ENCODE measurements at places on chromosomes 13 and 19.

DNA sequence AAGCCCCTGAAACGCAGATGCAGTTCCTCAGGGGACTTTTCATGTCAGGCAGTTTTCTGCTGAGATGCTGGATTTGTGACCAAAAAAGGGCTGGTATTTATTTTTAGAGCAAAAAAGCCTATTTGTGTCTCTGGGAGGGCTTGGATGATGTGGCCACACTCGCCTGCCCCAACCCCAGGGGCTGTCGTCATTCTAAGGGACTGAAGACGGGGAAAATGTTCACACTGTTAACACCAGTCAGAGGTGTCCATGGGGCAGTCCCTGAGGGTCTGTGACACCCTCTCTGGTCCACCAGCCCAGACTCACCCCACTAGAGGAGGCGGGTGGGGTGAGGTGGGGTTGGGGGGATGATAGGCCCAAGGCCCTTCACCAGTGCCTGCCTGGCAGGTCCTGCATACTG lies 15.9 kb upstream of the EPHX3 start:
- no peak for DNase-seq

DNA sequence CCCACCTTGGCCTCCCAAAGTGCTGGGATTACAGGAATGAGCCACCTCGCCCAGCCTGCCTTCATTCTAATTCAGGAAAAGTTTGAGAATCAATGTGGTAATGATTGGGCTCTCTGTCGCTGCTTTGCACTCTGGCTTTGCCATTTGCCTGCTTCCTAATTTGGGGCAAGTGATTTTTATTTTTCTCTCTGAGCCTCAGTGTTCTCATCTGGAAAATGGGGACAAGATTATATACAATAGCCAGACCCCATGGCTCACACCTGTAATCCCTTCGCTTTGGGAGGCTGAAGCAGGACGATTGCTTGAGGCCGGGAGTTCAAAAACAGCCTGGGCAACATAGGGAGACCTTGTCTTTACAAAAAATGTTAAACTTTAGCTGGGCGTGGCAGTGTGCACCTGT lies 3.8 kb downstream of the RYR1 start:
- DNase-seq, result no peak

- DNase-seq, result no peak
These were observed 217.0 kb upstream of the OBI1 start for GRCh38 chr13:78875792-78876580.

DNA sequence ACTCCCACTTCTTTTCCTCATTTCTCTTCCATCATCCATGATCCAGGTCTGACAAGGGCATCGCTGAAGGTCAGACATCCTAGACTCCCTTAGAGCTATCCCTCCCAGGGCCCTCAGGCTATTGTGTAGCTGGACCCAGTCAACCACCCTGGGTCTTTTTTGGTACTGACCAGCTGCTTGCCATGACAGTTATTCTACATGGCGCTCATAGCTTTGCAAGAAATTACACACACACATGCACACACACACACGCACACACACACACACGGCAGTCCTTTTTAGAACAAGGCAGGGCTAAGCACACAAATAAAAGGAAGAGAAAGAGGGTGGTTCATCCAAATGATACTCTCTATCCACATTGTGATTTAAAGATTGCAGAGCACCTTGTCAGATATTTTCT lies 18.3 kb downstream of the SIAH3 start:
- no peak for DNase-seq

DNA sequence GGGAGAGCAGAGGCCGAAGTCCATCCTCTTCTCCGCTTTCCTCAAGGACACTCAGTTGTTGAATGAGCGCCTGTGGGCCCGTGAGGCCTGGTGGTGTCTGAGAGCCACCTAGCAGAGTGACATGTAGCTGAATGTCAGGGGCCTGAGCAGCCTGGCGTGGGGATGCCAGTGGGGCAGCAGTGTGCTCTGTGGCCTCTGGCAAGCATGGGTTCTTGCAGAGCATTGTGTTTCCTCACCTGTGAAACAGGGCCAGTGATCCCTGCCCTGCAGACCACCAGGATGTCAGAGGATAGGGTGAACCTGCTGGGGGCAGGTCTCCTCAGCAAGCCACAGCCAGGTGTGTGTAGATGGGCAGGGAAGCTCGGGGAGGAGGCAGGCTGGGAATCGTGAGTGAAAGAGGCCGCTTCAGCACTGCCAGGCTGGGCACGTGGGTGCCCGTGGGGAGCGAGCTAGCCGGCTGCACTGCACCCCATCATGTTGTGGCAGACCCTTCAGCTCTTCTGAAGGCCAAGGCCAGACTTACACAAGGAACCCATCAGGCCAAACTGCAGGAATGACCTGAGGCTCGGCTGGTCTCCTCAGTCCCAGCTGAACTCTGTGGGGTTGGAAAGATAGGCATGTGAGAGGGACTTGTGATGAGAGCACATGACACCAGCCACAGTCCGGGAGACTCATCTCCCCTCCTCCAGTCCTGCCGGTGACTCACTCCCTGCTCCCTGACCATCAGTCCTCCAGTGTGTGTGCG lies 5.0 kb downstream of the PPP1R37 start:
- DNase-seq, result no peak

DNA sequence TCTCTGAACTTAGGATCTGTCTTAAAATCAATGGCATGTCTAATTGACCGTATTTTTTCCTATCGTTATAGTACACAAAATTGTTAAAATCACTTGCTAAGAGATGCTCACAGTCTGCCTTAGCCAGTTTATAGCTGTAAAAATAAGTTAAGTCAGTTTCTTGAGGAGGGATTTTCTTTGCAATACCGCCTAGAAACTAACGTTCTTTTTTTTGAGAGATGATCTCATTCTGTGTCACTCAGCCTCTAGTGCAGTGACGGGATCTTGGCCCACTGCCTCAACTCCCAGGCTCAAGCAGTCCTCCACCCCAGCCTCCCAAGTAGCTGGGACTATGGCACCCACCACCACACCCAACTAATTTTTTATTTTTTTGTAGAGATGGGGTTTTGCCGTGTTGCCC lies 4.4 kb downstream of the CKAP2 start:
- no peak for DNase-seq

GRCh38 chr19:50039968-50040367 lies 14.2 kb downstream of the ZNF473 start:
- DNase-seq, result no peak

- no peak for DNase-seq
These were observed 11.6 kb downstream of the FGF22 start for GRCh38 chr19:651114-651818.

- DNase-seq, result no peak
These were observed 2.1 kb downstream of the RASA3 start for GRCh38 chr13:114130131-114130836.

- DNase-seq, result no peak
These were observed 6.3 kb downstream of the KLK3 start for GRCh38 chr19:50861010-50861409.

GRCh38 chr19:41529484-41530183 lies 46.3 kb upstream of the CEACAM21 start:
- DNase-seq, result no peak

DNA sequence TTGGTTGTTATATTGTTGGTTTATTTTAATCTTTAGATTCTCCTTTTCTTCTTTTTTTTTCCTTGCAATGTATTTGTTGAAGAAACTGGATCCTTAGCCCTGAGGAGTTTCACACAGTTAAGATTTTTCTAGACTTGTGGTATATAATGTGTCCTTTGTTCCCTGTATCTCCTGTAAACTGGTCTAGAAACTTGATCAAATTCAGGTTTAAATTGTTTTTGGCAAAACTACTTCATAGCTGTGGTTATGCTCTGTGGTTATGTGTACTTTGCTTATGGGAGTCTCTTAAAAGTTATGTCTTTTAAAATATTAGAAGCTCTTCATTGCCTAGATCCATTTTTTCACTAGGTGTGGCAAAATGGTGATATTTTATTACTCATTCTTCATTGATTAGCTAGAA lies 3.7 kb upstream of the MTRF1 start:
- DNase-seq, result no peak

GRCh38 chr13:108594153-108594552 lies 35.3 kb upstream of the MYO16 start:
- DNase-seq, result no peak

GRCh38 chr19:3066482-3067049 lies 4.3 kb upstream of the TLE5 start:
- DNase-seq, result no peak

DNA sequence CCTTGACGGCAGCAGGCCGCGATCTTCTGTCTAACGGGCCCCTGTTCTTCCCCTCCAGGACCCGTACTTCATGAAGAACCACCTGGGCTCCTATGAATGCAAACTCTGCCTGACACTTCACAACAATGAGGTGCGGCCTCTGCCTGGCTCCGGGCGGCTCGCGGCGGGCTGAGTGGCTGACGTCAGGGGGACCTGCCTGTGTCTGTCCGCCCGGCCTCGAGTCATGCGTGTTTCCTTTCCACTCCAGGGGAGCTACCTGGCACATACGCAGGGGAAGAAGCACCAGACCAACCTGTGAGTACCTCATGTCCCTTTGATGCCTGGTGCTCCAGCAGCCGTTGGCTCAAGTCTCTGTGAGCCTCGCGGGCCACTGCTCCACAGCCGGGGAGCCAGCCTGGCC lies 4.6 kb upstream of the AMH start:
- no peak for DNase-seq

DNA sequence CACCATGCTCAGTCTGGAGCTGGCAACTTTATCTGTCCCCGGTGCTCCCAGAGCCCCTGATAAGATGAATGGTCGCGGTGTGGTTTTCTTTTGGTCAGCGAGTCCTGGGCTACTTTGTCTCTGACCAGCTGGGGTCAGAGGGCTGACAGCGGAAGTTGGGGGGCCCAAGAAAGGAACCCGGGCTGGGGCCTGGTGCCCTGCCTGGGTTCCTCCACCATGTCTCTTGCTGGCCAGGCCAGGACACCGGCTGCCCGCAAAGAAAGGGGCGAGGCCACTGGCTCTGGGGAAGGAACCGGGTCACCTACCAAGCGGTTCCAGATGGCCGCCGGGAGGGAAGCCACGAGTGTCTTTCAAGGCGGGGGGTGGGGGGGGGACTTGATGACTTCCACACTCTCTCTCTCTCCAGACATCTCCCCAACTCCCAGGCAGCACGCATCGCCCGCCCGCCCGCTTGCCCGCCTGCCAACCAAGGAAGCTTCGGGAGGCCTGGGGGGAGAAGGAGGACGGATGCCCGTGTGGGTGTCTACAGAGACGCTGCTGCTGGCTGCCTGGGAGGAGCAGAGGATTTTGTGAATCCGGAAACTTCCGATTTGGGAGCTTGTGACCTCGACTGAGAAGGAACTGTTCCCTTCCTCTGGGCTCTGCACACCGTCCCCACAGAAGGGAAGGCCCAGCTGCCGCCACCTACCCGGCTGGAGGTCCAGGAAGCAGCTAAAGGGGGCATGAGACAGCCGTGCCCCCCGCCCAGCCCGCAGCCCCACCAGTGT lies 1.1 kb downstream of the PIP5K1C start:
- DNase-seq, result no peak

- DNase-seq, result no peak
These were observed 738 bp downstream of the DMWD start for GRCh38 chr19:45791744-45792469.

GRCh38 chr13:80054806-80055205 lies 286.1 kb downstream of the SPRY2 start:
- no peak for DNase-seq

- DNase-seq, result peak; percentile 73
These were observed 776 bp upstream of the NCLN start for GRCh38 chr19:3184847-3185460.

DNA sequence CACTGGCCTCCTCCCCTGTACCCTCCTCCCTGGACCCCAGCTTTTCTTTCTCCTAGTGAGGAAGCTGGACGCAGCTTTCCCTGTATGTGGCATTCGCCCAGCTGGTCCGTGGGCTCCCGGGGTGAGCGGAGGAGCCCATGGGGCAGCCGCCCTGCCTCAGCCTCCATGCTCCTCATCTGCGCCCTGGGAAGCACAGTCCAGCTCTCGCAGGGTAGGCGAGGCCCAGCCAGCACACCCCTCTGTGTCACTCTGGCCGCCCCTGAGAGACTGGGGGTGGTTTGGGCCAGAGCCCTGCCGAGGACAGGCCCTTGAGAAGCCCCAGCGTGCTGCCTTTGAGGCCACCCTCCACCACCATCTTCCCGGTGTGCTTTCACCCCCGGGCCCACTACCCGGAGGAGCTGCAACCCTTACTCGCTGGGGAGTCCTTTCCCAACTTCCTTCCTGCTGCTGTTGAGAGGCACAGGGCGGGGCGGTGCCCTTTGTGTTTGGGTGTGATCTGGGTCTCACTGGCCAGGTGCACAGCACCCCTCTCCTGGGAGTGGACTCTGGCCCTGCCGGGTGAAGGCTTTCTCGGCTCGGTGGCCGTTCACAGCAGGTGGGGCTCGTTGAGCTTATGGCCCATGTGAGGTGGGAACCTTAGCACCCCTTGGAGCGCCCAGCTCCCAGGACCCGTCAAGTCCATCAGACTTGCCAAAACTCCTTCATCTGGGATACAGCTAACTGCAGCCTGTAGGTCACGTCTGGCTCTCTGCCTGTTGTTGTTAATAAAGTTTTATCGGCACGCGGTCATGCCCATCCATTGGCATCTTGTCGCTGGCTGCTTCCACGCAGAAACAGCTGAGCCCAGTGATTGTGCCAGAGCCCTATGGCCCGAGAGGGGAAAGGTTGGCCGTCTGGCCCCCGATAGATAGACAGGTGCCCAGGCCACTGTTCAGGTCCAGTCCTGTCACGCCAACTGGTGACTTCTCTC lies 3.2 kb downstream of the NCLN start:
- DNase-seq, result no peak

DNA sequence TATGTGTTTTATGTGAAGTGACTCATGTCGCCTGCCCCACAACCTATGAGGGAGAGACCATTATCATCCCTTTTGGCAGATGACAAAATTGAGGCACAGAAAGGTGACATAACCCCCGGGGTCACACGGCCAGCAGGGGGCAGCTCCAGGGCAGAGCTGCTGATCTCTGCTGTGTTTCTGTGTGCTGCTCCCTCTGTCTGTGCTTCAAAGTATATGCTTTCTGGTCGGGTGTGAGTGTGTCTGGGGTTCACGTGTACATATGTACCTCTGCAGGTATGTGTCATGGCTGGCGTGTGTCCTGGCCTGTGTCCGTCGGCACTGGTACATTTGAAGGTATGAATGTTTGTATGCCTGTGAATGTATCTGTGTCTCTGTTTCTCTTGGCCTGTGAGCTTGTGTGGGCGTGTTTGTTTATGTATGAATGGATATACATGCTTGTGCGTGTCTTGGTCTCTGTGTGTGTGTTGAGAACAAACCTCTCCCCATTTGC lies 7.1 kb downstream of the LIPE start:
- DNase-seq, result peak; percentile 82

- DNase-seq, result no peak
These were observed 7.9 kb upstream of the DENND1C start for GRCh38 chr19:6489278-6490061.

DNA sequence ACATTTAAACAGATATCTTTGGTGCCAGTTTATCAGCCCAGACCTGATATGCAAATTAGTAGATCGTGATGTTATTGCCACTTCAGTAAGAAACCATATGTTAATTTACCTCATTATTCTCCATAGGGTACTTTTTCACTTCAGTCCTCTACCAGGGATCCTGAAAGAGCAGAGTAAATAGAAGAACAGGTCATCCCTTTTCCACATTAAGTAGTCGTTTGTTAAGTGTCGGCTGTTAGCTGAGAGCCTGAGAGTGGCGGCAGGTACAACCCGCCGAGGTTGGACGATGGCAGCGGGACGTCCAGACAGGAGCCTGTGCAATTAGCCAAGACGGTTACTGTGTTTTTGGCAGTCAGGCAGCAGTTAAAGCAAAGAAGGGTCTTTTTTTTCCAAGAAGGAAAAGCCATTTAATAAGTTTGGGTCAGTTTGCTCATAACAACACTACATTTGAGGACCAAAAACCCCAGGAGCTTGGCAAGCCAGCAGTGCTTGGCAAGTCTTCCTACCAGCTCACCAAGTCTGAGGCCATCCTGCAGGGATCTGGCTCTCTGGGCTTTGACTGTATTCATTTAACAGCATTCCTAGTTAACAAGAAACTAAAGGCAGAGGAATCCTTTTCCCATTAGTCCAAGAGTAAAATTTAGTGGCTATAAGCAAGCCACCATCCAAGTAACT lies 231.8 kb downstream of the SHISA2 start:
- DNase-seq, result no peak

Data from activated naive CD4-positive, alpha-beta T cell treated with anti-CD3 and anti-CD28 coated beads, Interleukin-2, amount 50 U/mL, for 16 hours (primary cell).